ENCODE measurements at places on chromosomes 5 and 9.

GRCh38 chr5:150131978-150132694 lies 23.5 kb downstream of the PDGFRB start:
- no peak for DNase-seq

DNA sequence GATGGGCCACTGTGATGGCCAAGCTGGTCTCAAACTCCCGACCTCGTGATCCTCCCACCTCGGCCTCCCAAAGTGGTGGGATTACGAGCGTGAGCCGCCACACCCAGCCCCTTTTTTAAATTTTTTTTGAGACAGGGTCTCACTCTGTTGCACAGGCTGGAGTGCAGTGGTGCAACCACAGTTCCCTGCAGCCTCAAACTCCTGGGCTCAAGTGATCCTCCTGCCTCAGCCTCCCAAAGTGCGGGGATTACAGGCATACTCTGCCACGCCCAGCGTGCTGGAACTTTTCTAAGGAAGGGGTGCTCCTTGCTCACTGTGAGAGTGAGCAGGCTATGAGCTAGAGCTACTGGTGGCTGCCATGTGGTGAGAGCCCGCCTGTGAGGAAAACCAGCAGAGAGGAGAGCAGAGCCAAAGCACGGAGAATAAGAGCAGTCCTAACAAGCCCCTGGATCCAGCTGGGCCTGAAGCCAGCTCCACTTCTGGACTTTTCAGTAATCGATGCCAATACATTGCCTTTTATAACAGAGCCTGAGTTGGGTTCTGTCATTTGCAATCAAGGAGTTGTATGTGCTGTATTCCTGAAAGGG lies 75.5 kb upstream of the UNC5A start:
- DNase-seq = no peak

DNA sequence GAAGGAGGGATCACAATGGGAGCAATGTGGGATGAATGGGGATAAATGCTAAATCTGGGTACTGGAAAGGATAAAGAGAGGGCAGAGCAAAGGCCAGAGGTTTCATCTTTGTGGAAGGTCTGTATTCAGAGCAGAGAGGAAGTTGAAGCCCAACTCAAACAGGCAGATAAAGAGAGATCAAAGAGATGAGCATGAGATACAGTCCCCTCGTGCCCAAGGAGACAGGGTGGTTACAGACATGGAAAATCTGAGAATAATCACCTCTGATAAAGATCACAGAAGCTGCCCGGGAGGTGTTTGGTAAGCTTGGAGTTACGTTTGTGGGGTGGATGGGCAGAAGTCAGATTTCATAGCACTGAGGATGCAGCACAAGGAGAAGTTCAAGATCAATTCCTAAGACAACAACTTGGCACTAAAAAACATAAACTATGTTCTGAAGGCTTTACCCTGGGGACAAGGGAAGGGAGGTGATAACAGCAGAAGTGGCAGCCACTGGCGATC lies 459 bp upstream of the ERAP2 start:
- DNase-seq = no peak

DNA sequence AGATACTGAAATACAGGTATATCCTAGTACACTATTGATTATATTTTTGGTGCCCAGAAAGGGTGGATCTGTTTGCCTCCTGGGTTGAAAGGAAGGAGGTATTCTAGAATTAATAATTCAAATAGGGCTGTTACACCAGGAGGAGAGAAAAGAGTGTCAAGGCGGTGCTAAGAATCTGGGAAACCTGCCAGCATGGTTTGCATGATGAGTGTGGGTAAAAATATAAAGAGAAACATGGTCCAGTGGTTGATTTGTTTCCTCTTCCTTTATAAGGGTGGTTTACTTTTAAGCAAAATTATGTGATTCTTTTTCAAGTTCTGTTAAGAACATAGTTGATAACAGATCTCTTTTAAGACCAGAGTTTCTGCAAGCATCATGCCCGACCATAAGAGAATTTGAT lies 69.4 kb upstream of the NFIB start:
- DNase-seq = no peak

GRCh38 chr5:111635151-111635902 lies 121.7 kb downstream of the NREP start:
- DNase-seq = no peak
